Stimulated activated CD8-positive, alpha-beta memory T cell treated with anti-CD3 and anti-CD28 coated beads, Interleukin-4, amount 100 ng/mL, for 48 hours (primary cell): ENCODE measurements at places on chromosomes 12 and 14.

GRCh38 chr12:3882896-3883564 lies 9.8 kb upstream of the PARP11 start:
- no peak for DNase-seq

DNA sequence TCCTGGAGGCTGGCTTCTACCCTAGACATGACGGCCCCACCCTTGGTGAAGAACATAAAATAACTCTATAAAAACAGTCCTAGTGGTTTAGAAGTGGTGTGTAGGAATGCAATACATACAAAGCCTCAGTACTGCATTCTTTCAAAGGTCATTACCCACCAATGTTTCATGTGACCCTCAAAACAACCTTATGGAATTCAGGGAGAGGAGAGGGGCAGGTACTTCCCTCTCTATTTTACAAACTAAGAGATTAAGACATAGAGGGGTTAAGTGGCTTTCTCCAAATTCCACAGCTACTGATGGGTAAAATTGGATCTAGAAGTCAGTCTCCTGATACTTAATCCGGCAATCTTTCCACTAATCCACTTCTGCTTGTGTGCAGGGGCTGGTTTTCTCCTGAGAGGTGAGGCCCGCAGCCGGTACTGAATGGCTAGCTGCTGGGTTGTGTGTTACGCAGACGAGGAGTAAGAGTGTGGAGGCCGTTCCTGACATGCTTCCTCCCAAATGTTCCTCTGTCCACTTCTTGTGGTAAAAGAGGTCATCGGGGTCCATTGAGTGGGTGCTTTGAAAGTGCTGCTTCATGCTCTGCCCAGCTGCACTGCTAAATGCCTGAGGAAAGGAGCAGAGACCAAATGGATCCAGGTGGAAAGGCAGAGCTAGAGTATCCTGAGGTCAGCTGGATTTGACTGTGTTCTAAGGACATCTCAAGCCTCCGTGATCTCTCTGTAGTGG lies 16.2 kb downstream of the SLC7A8 start:
- no peak for DNase-seq

DNA sequence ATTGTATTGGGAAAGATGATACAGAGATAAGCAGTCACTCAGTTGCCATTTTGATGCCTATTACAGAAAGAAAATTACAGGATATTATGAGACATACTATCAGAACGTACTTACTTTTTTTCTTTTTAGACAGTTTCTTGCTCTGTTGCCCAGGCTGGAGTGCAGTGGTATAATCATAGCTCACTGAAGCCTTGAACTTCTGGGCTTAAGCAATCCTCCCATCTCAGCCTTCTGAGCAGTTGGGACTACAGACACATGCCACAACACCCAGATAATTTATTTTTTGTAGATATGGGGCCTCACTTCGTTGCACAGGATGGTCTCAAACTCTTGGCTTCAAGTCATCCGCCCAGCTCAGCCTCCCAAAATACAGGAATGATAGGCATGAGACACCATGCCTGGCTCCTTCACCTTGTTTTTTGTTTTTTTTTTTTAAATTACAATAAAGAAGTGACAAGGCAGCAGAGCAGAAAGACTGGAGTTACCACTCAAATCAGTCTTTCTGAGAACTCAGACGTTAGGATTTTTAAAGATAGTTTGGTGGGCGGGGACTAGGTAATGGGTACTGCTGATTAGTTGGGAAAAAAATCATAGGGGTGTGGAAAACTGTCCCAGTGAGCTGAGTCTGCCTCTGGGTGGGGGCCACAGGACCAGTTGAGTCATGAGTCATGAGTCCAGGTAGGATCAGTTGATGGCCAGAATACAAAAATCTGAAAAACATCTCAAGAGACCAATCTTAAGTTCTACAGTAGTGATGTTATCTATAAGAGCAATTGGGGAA lies 11.5 kb upstream of the CPM start:
- no peak for DNase-seq

DNA sequence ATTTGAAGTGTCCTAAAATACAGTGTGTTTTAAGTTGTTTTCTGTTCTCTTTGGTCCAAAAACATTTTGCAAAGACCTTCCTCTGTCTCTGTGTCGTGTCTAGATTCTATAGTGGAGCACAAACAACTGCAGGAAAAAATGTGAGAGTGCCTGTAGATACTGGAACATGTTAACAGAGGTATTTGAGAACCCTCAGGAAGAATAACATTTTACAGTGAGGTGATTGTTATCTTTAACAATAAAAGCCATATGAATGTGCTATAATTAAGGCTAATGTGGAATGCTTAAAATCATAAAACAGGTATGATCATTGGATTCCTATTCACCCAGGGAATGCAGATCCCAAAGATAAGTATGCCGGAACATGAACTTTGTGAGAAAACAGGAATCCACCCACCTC lies 98.0 kb downstream of the SAMD4A start:
- DNase-seq = no peak

DNA sequence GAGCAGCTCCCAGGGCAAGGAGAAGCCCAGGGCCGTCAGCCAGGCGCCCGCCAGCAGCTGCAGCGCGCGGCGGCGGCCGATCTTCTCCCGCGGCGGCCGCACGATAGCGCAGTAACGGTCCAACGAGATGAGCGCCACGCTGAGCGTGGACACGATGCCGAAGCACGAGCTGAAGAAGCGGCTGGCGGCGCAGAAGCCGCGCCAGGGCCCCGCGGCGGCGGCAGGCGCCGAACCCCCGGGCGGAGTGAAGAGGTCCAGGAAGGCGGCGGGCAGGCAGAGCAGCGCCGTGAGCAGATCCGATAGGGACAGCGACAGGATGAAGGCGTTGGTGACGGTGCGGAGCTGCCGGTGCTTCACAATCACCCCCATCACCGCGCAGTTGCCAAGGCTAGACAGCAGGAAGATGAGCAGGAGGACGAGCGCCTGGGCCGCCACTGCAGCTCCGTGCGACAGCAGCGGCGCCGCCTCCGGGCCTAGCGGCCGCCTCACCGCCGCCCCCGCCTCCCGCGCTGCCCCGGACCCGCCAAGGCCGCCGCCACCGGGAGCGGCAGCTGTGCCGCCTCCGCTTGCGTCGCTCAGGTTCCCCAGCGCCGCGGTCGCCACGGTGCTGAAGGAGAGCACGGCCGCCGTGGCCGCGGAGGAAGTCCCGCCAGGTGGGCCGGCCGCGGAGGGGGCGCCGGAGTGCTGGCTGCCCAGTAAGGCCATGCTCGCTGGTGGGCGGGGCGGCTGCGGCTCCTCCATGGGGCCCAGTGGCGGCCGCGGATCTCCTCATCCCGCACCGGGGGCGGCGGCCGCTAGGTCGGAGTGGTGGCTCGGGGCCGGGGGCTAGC lies 479 bp downstream of the GPR135 start:
- DNase-seq = peak; percentile 63

DNA sequence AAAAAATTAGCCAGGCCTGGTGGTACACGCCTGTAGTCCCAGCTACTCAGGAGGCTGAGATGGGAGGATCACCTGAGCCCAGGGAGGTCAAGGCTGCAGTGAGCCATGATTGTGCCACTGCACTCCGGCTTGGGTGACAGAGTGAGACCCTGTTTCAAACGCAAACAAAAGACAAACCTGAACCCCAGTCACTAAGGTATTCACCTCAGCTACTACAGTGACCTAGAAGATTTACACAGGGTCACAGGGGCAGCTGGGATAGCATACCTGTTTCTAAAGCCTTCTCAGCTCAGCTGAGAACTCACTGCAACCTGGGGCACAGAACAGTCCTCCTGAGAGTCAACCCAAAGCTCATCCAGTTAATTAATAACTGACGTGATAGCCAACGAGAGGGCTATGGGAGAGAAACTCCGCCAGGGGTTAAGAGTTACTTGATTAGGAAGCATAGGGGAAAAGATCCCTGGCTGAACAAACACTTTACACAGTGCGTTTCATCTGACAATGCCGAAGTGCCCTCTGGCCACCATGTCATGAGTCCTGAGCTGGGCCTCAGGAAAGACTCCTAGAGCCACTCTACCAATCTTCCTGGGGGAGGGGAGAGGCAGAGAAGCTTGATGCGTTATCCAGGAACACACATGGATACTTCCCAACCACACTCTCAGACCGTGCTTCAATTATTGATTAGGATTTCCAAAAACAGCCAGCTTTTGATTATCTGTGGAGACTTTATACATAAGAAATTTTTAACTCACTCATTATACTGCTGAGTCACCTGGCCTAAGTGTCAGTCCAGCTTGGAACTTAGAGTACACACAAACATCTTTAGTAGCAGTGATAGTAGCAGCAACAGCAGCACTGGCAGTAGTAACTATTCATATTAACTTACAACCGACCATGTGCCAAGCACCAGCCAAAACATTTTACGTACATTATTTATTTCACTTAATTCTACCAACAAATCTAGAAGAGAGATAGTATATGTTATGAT lies 48.2 kb downstream of the FOXN3 start:
- no peak for DNase-seq

GRCh38 chr14:53628261-53628660 lies 328.4 kb downstream of the BMP4 start:
- DNase-seq = no peak

GRCh38 chr14:74049876-74050495 lies 30.8 kb downstream of the BBOF1 start:
- DNase-seq = no peak

GRCh38 chr14:102545461-102546265 lies 36.1 kb upstream of the ANKRD9 start:
- DNase-seq = no peak

GRCh38 chr12:75884465-75884985 lies 147.1 kb downstream of the PHLDA1 start:
- DNase-seq = no peak

DNA sequence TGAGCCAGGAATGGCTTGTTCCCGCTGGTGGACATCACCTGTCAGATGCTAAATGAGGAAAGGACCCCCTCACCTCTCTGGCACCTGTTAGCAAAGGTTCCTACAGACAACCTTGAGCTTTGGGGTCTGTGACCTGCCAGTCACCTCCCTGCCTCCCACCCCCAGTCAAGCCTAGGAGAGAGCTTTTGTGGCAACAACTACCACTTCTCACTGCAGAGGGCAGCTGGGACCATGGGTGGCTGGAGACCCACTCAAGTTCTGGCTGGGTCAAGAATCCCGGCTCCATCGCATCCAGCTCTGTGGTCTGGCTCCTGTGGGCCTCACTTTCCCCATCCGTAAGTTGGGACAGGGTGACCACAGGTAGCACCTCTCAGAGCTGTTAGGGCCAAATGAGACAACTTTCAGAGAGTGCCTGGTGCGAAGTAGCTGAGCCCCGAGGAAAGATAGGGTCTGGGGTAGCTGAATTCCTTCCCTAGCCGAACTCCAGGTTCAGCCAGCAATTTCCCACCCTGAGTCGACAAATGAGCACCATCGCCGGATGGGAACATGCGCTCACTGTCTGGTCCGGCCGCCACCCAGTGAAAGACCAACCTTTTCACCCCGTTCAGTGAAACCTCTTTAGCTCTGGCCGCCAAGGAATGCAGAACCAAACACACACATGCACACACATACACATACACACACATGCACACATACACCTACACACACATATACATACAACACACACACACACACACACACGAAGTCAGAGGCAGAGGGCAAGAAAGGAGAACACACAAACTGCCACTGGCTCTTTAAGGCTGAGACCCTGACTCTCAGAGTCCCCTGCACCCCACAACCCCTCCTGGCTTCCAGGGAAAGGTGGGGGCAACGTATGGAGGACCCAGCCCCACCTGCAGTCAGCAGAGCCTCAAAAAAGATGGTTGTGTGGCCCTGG lies 1.9 kb downstream of the TMEM119 start:
- no peak for DNase-seq

DNA sequence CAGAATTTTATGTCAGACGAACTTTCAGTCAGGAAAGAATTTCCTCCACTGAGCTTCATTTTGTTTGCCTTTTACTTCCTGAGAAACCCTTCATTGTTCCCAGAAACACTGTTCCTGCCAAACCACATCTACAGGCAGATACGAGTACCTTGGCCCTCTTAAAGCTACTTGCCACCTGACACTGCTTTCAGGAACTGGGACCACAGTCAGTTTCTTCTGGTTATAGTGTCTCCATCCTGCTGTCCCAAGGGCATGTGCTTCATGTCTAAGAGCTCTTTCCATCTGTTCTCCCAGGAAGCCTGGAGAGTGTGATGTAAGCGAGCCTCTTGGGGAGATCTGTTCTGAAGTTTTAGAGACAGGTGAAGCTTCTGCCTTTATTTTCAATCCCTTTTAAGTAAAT lies 161.7 kb upstream of the PLEKHA5 start:
- no peak for DNase-seq

GRCh38 chr12:126389220-126389841 lies 1324.1 kb downstream of the AACS start:
- DNase-seq = no peak

DNA sequence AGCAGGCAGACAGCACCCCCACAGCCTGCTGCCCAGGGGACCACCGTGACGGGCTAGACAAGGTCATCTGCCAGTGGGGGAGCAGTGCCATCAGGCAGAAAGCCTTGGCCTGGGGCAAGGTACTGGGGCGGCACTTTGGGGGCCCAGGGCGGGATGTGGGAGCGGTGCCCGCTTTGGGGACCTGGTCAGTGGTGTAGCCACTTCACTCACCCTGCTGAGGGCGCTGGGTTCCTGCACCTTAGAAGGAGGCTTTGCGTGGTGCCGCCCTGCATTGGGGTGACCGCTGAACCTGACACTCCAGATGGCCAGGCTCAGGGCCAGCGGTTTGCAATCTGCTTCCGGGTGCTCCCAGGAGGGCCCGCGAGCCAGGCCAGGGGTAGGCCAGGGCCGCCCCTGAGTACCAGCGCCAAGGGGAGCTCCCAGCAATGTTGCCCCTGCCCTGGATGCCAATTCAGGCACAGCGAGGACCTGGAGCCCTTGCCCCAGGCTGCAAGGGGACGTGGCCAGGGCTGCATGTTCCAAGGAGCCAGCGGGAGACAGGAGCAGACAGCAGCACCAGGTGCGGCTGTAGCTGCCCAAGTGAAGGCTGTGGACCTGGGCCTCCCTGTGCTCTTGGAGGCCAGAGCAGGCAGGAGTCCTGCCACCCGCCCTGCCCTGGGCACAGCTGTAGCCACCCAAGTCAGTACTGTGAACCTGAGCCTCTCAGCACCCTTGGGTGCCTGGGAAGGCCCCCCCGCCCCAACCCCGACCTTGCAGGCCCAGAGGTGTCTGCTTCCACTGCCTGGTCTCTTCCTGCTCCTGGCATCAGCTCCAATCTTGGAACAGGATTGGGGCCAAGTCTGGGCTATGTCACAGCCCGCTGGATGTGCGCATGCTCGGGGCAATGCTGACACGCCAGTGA lies 550.7 kb downstream of the SLC6A15 start:
- DNase-seq = no peak

DNA sequence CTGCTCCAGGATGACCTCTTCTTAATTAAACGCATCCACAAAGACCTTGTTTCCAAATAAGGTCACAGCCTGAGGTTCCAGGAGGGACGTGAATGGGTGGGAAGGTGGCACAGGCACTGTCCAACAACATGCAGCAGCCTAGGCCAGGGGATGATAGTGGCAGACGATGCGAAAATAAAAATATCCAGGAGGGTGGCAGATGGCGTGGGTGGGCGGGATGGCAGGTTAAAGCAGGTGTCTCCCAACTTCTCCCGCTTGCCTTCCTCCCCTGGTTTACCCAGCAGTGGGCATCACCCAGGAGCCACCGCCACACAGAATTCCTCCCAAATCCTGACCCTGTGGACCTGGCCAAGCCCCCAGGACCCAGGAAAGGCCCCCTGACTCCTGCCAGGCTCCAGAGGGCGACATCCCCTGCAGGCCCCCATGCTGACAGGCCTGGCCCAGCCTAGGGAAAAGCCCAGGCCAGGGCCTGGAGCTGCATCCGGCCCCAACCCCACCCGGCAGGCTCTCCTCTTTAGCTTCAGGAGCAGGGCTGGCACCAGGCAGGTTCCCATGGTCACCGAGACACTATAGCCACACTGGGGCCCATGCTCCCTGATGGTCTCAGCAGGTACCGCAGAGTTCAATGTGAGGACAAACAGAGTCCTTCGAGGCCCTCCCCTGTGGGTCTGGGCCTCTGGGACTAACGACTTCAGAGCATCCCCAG lies 9.7 kb downstream of the NCOR2 start:
- DNase-seq = no peak
